H54 (cell line): ENCODE measurements at places on chromosomes 1 and 21.

DNA sequence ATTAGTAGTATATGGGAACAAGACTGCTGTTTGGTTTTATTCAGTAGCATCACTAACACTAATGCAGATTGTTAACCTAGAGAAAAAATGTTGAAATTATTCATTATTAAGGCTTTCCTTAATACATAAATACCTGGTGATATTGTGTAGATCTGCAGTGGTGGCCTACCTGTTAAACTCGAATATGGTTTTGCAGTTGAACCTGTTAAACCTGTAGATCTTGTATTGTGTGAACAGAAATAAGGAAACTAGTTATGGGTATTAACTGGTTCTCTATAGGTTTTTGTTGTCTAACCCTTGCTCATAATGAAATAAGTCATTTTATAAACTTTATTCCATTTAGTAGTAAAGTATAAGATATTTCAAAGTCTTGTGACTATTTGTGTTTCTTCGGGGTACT, 23.9 kb downstream of the PKN2 start:
- no peak for DNase-seq

GRCh38 chr1:192527950-192528349, 47.6 kb upstream of the RGS1 start:
- no peak for DNase-seq

DNA sequence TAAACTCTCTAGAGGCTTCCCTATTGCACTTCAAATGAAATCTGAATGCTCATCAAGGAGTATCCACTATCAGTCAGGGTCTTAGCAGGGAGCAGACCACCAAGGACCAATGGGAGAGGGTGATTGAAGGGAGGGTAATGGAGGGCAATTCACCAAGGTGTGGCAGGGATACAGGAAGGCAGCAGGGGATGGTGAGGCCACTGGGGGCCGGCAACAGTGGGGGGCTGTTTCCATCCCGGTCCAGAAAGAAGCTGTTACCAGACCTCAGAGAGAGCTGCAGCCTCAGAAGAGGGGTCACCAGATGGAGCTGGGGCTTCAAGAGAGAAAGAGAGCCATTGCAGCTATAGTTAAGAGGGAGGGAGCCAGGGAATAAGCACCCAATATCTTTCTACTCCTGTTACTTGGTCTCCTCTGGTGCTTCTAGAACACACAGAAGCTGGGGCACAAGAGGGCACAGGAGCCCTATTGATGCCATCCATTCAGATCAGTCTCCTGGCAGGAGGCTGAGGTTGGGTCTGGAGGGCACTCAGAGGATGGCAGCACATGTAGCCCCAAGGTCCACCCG, 417.6 kb downstream of the PTPRU start:
- DNase-seq: no peak

GRCh38 chr1:182889997-182890396, 50.9 kb downstream of the DHX9 start:
- DNase-seq: no peak

- DNase-seq: no peak
Observed at GRCh38 chr1:207259391-207259790, 62.1 kb upstream of the CD55 start.

- DNase-seq: no peak
Observed at GRCh38 chr1:53543778-53544695, 84.8 kb downstream of the DMRTB1 start.

GRCh38 chr1:93705892-93706500, 24.4 kb upstream of the BCAR3 start:
- DNase-seq: no peak

DNA sequence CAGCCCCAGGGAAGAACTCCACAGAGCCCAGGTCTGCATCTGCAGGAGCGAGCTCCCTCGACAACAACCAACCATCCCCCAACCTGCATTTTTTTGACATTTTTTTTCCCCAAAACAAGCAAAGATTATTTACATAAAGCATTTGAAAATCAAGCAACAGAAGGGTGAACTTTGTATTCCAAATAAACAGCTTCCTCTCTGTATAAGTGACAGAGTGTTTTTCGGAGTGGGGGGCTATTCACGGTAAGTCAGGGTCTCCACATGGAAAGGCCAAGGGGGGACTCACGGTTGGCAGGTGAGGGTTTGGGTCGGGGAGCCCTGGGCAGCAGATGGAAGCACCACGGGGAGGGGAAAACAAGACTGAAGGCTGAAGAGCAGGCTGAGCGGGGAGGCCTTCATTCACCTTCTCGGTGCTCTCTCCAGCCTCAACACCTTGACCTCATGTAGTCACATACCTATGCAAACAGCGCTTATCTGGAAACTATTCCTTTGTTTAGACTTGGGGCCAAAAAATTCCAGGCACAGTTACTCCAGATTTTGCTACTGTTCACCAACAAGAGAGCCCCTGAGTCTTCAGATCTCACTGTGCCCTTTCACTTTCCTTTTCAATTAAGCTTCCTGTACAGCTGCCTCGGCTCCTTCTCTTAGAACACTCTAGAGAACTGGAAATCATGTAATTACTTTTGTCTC, 27.6 kb downstream of the C2CD2 start:
- DNase-seq: no peak

GRCh38 chr1:177181280-177181630, 10.5 kb downstream of the BRINP2 start:
- no peak for DNase-seq

- no peak for DNase-seq
Observed at GRCh38 chr21:27796106-27796505, 829.2 kb upstream of the ADAMTS5 start.

DNA sequence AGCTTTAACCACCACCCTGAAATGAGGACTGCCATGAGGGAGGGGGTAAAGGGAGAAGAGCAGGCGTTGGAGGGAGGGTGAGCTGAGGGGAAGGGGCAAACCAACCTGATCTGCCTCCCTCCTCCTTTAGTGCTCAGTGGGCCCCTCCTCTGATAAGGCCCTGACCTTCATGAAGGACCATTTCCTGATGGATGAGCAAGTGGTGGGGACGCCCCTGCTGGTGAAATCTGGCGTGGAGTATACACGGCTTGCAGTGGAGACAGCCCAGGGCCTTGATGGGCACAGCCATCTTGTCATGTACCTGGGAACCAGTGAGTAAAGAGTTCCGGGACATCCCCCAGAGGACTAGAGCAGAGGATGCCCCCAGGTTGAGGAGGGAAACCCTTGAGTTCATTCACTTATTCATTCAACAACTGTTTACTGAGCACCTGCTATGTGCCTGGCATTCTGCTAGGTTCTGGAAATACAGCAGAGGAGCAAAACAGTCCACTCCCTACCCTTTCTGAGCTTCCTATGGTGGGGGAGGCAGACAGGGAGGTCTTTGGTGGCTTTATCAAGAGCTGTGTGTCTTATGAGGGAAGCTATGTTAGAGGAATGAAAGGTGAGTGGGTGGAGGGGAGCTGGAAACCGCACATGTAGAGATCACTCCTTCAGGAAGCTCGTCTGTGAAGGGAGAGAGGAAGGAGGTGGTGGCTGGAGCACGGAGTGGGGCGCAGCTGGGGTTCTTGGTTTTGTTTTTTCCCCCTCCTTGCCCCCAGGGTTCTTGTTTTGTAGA, 19.5 kb downstream of the SEMA4A start:
- no peak for DNase-seq

GRCh38 chr1:101314244-101314643, 77.4 kb downstream of the S1PR1 start:
- peak; percentile 47 for DNase-seq

DNA sequence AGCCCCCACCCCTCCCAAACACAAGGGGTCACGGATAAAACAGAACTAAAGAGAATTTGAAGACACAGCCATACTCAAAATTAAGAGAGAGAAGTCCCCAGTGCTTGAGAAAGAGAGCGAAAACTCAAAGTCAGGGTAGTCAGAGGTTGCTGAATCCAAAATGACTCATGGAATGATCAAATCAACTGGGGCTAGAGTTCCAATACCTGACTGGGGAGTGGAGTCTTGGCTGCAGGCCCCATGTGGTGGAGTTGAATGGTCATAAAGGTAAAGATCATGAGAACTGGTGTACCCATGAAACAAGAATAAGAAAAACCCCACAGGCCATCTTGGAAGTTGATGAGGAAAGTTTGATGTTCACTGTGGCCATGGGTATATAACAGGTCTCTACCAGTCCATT, 84.5 kb upstream of the LRRN2 start:
- no peak for DNase-seq

DNA sequence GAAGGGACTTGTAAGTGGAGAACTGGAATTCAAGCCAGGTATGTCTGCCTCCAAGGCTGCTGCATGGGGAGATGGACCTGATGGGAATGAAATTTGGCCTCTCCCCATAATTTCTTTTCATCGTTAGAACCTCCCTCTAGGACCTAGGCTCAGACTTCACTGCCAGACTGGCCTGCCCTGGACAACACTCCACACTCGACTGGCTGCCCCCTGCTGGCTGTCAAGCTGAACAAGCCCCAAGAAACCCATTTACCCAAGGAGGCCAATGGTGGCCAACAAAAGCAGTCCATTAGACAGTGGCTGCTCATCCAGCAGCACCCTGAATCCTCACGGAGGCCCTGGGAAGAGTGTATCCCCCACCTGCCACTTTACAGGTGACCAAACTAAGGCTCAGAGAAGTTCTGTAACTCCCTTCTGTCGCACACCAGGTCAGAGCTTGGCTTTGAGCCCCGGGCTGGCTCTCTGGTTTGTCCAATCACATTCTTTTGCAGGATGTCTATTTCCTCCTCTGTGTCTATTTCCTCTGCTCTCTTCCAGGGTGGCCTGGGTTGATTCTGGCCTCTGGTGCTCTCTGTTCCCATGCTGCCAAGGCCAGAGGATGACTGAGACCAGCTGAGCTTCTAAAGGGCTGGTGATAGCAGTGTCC, 3.8 kb downstream of the RNF186 start:
- peak; percentile 34 for DNase-seq

GRCh38 chr1:84975035-84975434, 21.9 kb downstream of the MCOLN2 start:
- DNase-seq: no peak

DNA sequence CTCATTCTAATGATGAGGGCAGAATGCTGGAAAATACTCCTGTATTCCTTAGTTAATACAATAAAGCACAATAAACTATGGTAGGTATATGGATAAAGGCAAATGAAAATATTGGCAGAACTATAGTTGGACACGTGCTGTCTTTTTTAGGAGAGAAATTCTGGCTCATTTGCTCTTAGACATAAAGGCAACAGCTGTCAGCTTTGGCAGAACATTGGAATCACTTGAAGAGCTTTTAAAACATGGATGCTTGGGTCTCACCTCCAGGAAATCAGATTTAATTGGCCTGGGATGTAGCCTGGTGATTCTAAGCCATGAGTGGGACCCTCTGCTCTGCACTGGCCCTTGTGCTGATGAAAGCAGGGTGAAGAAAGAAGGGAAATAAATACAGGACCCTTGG, 9.9 kb downstream of the CRP start:
- no peak for DNase-seq

GRCh38 chr1:114353262-114353661, 157.7 kb downstream of the TRIM33 start:
- DNase-seq: no peak

- no peak for DNase-seq
Observed at GRCh38 chr1:217149791-217150190, 426.6 kb upstream of the ESRRG start.

DNA sequence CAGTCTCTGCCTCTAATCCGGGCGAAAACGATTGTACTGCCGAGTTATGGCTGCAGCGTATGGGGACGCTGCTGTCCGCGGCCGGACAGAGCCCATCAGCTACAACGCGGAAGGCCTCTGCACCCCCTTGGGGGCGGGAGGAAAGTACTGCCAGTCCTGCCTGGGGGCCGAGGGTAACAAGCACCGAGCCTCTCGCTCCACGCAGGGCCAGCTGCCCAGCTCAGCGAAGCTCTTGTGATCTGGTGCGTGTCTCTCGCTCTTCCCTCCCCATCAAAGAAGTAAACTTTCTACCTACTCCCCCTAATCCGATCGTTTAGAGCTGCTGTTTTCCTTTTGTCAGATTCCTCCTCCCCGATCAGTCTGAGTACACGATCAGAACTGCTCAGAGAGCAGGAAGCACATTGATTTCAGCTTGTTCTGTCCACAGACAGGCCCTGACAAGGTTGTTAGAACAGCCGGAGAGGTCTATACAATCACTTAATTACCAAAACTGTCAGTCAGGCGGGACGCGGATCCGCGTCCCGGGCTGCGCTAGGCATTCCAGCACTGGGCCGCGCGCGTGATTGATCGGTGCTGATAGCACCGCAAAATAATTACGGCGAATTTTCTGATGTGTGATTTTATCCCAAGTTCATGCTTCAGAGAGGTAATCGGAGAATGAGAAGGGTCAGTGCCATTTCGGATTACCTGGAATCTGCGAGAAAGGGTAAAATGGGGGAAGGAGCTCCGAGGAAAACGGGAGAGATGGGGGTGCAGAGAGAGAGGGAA, 8.7 kb upstream of the BARHL2 start:
- no peak for DNase-seq

DNA sequence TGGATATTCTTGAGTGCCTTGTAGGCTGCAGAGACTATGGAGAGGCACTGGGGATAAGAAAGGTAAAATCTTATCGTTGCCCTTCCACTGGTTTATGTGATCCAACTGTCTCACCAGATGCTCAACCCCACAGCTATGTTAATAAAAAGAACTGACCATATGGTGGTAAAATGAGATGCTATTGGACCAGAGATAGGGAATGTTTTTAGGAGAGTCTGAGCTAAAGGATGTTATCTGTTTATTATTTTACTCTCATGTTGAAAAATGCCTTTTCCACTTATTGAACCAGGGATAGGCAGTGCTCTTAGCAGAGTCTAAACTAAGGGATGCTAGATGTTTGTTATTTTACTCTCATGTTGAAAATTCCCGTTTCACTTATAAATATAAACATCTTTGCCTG, 172.8 kb upstream of the GREM2 start:
- no peak for DNase-seq

DNA sequence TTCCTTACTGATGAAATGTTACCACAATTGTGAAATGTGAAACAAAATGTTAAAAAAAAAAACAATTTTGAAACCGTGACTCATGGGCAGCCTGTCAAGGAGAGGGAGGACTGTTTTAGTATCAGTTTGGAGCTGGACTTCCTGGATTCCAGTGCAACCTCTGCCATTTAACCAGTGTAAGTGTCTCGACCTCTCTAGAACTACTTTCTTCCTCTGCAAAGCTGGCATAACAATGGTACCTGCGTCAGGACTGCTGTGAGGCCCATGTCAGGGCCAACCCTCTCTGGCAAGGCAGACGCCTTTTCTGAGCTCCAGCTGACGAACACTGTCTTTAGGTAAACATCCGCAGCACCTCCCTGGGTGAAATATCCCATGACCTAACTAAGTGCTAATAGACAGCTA, 20.9 kb downstream of the URB1 start:
- DNase-seq: no peak

DNA sequence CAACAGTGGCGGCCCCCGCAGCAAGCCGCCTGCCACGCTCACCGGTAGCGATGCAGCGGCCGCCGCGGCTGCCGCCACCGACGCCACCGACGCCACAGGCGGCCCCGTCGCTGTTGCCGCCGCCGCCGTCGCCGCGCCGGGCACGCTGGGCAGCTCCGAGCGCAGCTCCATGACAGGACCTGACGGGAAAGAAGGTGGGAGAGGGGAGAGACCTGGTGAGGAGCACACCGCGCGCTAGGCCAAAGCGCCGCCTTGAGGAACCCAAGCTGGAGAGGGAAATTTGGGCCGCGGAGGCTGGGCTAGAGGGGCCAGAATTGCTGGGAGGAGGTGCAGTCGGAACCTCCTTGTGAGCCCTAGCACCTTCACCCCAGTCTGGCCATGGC, 1.9 kb downstream of the DMRTA2 start:
- DNase-seq: no peak
